Stimulated activated naive B cell treated with anti-CD40 and anti-IgM and Interleukin-4, amounts not matched to agents 10 μg/mL and 1 μg/mL and 100 μg/mL, for 72 hours (primary cell): ENCODE measurements at places on chromosomes 5 and 9.

GRCh38 chr5:122736086-122736845, 38.6 kb upstream of the SNX2 start:
- no peak for DNase-seq

- no peak for DNase-seq
Observed at GRCh38 chr9:112838342-112838741, 52.3 kb downstream of the SLC46A2 start.

DNA sequence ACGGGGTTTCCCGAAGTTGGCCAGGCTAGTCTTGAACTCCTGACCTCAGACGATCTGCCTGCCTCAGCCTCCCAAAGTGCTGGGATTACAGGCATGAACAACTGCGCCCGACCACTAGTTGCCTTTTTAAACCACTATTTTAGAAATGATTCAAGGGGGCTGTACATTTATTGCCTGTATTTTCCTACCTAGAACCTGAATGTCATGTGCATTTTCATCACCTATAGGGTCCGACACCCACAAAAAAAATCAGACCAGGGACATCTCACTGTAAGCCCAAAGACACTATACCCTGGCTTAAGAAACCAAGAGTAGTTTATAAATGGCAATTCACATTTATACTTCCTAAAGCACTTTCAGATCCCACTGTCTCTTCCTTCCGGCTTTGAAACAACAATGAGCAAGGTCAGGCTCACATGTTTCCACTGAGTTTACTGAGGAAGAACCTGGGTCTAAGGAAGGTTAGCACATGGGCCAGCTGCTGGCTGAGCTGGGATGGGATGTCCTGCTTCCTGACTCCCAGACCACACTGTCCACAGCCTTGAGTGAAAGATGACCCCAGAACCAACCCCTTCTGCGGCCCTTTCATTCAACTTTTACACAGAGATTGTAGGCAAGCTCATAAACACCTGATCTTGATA, 87.3 kb downstream of the SERINC5 start:
- no peak for DNase-seq

DNA sequence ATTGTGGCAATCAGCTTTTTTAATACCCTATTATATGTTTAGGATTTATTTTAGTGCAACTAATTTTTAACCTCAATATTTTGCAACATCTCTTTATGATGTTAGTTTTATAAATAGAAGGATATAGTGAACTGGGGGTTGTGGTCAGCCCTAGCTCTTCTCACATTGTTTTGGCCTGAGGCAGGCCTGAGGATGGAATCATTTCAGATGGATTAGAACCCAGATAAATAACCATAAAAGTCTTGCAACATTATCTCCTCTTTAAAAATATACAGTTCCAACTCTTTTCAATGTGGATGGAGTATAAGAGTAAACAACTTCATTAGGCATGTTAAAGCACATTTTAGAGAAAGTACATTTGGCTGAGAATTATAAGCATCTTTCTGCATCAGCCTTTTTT, 522.7 kb downstream of the NR2F1-AS1 start:
- DNase-seq, result no peak

- DNase-seq, result no peak
Observed at GRCh38 chr9:107496976-107497375, 7.4 kb upstream of the KLF4 start.

DNA sequence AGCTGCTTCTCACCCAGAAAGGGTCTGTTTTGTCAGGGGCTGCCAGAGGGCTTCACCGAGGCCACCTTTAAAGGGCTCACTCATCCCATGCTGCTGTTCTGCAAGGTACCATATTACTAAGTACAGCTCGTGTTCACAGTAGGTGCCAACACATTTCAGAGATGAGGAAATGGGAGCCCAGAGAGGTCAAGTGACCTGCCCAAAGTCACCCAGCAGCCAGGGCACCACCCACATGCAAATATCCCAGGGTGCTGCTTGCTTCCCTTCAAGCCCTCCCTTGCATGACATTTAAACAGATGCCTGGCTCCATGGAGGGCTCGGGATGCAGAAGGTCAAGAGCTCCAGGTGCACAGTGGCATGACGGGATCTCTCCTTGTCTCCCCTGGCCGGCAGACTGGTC, 123.5 kb upstream of the SARDH start:
- DNase-seq, result no peak

DNA sequence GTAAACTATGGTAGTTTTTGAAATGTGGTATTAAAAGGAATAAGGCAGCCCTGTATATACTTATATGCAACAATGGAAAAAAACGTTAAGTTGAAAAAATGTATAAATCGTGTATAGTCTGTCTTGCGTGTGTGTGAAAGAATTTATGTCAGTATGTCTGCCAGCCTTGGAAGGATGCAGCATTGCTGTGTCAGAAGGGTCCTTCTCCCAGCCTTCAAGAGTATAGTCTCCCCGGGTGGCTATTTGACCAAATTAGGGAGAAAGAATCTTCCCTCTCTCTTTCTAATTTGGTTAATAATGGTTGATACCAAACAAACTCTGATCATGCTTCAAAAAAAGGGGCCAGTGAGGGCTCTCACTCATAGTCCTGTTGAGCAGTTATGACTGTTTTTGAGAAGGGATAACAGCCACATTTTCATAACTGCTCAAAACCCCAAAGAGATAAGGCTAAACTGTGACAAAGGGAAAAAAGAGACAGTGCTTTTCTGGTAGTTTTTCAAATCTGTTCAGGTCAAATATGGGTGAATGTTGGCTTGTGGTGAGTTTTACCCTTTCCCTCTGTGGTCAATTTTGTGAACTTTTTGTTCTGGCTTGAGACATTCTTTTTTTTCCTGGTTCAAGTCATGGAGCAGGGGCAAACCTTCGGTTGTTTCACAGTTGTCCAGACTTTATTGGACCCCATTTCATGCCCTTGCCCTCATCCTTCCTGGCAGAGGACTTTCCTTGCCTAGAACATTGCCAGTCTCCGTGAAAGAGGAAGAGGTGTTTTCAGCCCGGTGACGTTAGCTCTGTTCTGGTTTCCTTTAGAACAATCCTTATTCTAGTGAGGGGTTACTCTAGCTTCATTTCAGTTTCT, 21.0 kb downstream of the SNX30 start:
- no peak for DNase-seq

DNA sequence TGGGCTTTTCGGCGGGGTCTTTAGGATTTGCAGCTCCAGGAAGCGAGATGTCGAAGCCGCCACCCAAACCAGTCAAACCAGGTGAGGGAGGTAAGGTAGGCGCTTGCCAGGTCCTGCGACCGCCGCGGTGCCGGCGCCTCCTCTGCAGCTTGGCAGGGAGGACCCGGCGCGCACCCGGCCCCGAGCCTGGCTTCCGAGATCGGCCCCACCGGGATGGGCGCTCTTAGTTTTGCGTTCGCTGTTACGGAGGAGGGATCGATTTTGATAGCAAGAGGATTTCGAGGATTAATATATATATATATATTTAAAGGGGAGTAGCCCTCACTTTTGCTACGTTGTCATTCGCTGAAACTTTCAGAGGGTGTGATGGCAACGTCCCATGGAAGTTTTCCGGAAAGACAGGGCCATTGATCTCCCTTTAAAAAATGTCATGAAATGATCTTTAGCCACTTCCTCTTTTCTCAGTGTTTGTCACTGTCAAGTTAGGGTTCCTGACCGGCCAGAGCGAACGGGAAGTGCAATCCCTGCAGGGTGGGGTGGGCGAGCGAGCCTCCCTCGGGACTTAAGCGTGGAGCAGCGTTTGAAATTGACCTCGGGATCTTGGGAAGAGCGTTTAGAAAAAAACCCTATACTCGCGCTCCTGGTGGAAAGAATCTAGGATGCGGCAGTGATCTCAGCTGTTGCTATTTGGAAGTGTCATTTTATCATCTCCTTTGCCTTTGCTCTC, 495 bp downstream of the OSTF1 start:
- DNase-seq, result peak; percentile 56

GRCh38 chr9:133603135-133603927, 5.9 kb downstream of the FAM163B start:
- no peak for DNase-seq

DNA sequence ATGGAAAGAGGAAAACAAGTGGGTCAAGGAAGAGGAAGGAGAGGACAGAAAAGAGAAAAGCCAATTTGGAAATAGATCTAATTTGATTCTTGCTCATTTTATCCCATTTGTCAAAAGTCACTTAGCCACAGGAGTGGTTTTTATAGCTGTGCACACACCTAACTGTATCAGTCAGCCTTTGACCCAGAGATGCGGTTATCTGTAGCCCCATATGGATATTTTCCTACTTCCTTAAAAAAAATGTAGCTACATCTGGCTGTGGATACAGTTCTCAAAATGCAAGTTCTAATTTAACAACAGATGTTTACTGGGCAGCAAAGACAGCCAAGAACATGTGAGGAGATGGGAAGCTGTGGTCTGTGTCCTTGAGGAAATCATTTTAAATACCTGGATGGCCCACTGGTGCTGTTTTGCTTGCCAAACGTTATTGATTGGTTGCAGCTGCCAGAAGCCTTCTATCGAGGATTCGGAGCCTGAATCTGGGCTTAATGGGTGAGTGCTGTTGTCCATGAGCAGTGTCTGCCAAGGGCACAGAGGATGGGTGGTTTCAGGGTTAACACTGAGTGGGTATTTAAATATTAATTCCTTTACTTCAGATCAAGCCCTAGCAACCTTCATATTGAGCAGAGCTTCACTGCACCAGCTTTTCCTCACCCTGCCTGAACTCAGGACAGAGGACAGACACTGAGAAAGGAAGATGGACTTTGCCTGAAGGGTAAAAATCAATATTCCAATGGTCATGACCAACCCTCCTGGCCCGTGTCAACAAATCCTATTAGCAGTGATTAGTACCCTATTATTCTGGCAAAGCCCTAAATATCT, 92.2 kb downstream of the APBA1 start:
- no peak for DNase-seq

- DNase-seq, result no peak
Observed at GRCh38 chr5:180160215-180160614, 48.8 kb downstream of the RASGEF1C start.

DNA sequence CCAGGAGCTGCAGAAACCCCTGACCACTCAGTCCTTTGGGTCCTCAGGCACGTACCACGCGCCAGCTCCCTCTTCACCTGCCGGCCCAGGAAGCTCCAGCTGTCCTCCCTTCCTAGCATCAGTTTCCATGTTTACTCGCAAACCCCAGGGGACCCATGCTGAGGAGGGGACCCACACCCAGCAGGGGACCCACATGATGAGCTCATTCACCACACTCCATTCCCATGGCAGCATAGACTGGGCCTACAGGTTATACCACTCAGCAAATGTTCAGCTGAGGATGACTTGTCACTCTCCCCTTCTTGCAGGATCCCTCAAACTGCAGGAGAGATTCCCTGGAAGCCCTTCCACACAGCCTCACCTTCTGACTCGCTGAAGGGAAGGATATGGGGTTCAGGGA, 73.5 kb upstream of the GALNT10 start:
- DNase-seq, result no peak

DNA sequence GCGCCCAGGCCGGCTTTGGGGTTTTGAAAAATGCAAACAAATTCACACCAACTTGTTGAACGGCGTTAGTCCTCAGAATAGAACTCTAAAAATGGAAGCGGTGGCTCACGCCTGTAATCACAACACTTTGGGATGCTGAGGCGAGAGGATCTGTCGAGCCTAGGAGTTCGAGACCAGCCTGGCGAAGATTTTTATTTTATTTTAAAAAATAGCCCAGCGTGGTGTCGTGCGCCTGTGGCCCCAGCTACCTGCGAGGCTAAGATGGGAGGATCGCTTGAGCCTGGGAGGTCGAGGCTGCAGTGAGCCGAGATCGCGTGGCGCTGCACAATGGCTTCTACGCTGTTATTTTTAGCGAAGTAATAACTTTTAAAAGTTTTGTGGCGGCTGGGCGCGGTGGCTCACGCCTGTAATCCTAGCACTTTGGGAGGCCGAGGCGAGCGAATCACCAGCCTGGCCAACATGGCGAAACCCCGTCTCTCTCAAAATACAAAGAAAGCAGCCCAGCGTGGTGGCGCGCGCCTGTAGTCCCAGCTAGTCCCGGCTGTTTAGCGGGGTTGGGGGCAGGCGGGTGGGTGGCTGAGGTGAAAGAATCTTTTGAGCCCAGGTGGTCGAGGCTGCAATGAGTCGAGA, 694 bp upstream of the PLIN2 start:
- DNase-seq, result no peak

GRCh38 chr5:53481159-53481886, 894 bp downstream of the FST start:
- DNase-seq, result no peak

GRCh38 chr5:147092044-147092443, 142.8 kb upstream of the STK32A start:
- DNase-seq, result no peak

GRCh38 chr5:67548520-67549295, 352.1 kb upstream of the CD180 start:
- DNase-seq, result no peak

- DNase-seq, result no peak
Observed at GRCh38 chr9:90449213-90449925, 193.3 kb downstream of the DIRAS2 start.

DNA sequence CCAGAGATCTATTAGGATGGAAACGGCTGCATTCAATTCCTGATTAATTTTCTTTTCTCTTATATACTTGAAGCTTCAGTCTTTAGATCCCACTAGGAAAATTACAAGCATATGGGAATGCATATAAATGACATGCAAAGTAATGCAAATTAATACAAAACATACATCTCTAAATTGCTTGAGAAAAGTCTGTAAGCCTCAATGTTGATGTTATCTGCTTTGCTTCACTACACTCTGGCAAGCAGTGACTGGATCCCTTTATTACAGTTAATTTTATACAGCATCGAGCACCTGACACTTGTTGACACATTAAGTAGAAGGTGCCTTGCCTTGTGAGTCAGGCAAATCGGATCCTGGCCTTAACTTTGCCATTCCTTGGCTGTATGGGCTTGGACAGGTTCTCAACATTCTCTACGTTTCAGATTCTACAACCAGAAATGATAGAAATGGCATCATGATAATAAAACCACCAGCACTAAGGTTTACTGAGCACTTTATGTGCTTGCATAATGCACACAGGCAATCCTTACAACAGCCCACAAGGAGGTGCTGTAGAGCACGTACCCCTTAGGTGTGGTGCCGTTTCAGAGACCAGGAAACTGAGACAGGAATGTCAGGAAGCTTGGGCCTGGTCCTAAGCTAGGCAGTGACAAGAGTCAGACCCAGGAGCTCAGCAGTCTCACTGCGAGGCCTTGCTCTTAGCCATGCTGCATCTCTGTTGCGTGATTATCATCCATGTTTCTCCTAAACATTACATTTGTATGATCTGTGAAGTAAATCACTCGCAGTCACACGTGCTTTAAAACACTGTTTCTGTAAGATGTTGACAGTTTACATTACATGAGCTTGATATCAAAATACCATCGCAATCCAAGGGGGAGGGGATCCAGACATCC, 2.7 kb downstream of the GCNT4 start:
- peak; percentile 18 for DNase-seq

DNA sequence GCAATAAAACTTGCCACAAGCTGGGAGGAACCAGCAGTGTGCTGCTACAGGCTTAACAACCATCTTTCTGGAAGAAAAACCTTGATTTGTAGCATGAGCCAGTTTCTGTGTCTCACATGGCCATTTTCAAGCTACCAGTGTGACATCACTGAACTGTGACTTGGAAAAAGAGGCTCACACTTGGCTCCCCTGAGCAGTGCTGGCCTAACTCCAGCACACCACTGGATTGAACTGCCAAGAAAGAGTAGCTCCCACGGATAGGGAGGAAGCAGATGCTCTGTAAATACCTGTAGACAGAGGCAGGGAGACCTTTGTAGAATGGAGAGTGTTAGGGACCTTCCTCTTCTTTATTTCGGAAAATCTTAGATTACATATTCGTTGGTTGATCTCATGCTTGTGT, 197.9 kb downstream of the SH3GL2 start:
- DNase-seq, result no peak
